ENCODE measurements at places on chromosomes 6 and 20. TPM values are rescaled to one million over a fixed set of nuclear protein-coding genes. Genes with fewer than 3 reads are reported as not detected.
A peak's percentile ranks its signal among the peaks of the same experiment; 100 is the strongest.

Gene SMIM8
- total RNA-seq = 17.7 TPM

Gene DYNLT2
- 0.66 TPM for total RNA-seq

Gene SLC32A1
- not detected for total RNA-seq

Gene DNAH8
- 0.03 TPM for total RNA-seq

Gene NKX2-4
- total RNA-seq = not detected

Gene CGA
- total RNA-seq = not detected

Gene ULBP3
- total RNA-seq = 0.99 TPM

GRCh38 chr20:61635721-61636455 lies 383.8 kb downstream of the CDH4 start:
- no peak for DNase-seq

GRCh38 chr6:156602066-156602385 lies 175.2 kb upstream of the ARID1B start:
- DNase-seq = no peak

DNA sequence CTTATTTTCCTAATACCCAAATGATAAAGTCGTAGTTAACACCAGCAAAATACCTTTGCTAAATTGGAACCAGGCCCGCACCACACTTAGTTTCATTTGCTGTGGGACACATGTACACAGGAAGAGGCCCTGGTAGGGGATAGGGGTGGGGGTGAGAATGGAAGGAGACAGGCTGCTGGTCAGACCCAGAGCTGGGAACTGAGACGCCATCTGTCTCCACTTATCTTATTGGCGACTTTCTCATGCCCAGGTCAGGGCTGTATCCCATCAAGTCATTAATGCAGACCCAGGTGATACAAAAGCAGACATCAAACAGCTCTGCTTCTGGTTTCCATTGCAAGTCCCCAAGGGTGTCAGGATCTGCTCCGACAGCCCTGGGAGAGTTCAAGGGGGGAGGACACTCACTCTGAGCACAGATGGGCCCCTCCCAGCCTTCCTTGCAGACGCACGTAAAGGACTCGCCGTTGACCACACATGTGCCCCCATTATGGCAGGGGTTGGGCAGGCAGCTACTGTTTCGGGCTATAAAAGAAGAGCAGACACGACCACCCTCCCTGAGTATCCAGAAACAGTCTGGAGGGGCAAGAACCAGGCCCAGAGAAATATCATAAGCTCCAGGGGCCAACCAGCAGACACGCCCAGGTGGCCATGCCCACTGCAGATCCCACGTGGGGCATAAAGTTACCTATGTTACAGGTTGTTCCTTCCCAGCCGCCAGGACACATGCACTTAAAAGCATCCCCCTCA lies 29.2 kb downstream of the JAG1 start:
- no peak for DNase-seq

GRCh38 chr20:15911581-15911980 lies 661.7 kb downstream of the KIF16B start:
- DNase-seq = no peak

DNA sequence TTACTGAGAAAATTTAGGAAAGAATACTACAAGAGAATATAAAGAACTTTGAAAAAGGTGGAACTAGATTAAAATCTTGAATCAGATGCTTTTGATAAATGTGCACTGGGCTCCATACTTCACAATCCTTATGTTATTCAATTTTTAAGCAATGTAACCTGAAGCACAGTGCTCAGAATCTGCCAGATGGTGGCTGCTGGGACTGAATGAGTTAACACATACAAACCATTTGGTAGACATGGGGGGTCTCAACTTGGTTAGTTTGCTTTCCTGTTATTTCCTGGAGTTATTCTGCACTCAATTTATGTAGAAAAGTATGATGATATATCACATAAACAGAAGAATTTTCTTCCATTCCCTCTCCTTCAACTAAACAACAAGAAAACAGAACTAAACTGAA lies 326.5 kb downstream of the RNGTT start:
- no peak for DNase-seq

- no peak for DNase-seq
Observed at GRCh38 chr6:136254851-136255466, 4.8 kb upstream of the MTFR2 start.

- no peak for DNase-seq
Observed at GRCh38 chr6:132011582-132011981, 60.4 kb upstream of the CCN2 start.

DNA sequence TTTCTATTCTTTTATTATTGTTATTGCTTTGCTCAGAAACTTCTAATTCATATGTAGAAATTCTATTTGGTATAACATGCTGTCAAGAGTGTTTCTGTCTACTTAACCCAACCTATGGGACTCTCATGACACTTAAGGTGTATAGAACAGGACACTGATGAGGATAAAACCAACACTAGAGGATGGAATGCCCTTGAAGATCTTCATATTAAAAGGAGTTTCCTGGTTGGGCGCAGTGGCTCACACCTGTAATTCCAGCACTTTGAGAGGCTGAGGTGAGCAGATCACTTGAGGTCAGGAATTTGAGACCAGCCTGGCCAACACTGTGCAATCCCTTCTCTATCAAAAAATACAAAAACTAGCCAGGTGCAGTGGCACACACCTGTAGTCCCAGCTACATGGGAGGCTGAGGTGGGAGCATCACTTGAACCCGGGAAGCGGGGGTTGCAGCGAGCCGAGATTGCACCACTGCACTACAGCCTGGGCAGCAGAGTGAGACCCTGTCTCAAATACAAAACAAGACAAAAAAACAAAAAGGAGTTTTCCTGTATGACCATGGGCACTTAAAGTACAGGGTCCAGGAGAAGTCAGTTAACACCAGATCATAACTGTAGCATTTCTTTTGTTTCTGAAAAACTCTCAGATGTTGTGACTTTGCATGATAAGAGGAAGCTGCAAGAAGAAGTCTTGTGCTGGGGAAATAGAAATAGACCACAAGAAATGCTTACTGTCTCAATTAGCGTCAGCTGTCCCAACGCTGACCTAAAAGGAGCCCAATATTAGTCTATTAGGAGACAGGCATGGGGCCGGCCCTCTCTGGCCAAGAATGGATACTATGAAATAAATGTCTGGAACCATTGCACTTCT lies 38.9 kb upstream of the CD2AP start:
- DNase-seq = no peak

- DNase-seq = peak; percentile 75
Observed at GRCh38 chr6:5084360-5084780, 771 bp upstream of the PPP1R3G start.
